Esophagus squamous epithelium (tissue), 5 donors: ENCODE measurements at places on chromosomes 4 and X.

DNA sequence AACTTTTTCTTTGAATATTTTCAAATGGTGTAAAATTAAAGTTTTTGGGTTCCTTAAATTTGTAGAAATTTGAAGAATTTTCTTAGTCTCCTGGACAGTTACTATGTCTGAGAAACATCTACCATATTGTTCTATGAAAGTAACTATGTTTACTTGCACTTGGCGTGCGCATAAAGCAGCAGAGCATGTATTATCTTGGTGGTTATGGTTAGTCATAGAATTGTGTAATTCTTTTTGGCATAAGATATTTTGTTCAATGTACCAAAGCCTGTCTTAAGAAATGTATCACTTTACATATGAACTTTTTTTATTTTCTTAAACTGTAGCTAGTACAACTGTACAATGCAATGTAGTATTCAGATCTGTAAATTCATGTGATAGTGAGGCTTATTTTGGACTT is 49.2 kb downstream of the CDS1 start:
- peaks cover 18% of the 10 kb centered on the region for H3K4me1 ChIP-seq
- H3K27me3 ChIP-seq = no peaks in the 10 kb centered on the region
- no peak for DNase-seq
- no peaks in the 10 kb centered on the region for H3K36me3 ChIP-seq
- no peak overlapping the region for H3K4me3 ChIP-seq
- H3K27ac ChIP-seq = no peak overlapping the region

GRCh38 chr4:176193938-176194337 is 1.4 kb downstream of the SPATA4 start:
- peaks cover 4% of the 10 kb centered on the region for H3K4me1 ChIP-seq
- DNase-seq = no peak
- no peaks in the 10 kb centered on the region for H3K27me3 ChIP-seq
- no peak overlapping the region for H3K27ac ChIP-seq

- no peaks in the 10 kb centered on the region for H3K27me3 ChIP-seq
- H3K4me3 ChIP-seq = no peak overlapping the region
- DNase-seq = no peak
- H3K27ac ChIP-seq = peak overlapping the region; percentile 71
- H3K36me3 ChIP-seq = no peaks in the 10 kb centered on the region
These were observed 58.0 kb downstream of the SEPTIN11 start for GRCh38 chr4:77007358-77008230.

DNA sequence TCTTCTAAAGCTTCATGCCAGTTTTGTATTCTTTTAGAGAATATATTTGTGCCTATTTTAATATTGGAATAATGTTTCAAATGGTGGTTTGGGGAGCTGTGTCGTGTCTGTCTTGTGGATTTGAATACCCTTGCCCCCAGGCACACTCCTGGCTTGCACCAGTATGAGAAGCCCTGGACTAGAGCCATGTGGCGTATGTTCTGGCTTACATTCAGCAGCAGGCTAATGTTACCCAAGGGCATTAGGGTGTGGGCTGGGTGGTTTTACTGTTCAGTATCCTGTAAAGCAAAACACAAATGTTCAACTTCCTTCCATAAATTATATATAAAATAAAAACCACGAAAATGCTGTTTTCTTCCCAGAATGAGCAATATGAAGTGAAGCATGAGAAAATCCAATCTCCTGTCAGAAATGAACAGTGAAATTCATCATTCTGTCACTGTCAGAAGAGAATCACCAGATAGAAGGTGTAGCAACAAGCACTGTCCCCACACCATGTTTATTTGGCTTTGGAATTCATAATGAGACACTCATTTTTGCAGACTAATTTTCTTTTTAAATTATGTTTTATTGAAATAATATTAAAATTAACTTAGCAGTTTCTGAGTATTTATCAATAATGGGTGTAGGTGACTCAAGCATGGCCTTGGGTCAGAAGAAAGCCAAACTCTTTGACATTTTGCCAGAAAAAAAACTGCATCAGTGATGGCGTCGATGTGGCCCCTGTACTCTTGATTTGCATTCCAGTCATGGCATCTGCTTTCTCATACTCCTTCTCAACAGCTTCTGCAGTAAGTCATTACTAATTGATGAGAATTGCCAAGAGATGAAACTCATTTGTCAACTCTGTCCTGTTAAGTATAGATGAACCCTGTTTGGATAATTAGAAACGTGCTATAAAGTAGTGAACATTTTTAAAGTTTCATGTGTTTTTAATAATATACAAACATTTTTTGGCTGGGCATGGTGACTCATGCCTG is 43.8 kb downstream of the WWC2 start:
- no peak overlapping the region for H3K4me3 ChIP-seq
- no peaks in the 10 kb centered on the region for H3K27me3 ChIP-seq
- H3K36me3 ChIP-seq = no peaks in the 10 kb centered on the region

GRCh38 chrX:50579955-50580354 is 109.3 kb upstream of the DGKK start:
- H3K27ac ChIP-seq = no peak overlapping the region
- H3K4me3 ChIP-seq = no peak overlapping the region
- H3K36me3 ChIP-seq = no peaks in the 10 kb centered on the region
- H3K27me3 ChIP-seq = no peaks in the 10 kb centered on the region
- no peak for DNase-seq
